ENCODE measurements at places on chromosomes 16 and 17.
A peak's percentile ranks its signal among the peaks of the same experiment; 100 is the strongest.

DNA sequence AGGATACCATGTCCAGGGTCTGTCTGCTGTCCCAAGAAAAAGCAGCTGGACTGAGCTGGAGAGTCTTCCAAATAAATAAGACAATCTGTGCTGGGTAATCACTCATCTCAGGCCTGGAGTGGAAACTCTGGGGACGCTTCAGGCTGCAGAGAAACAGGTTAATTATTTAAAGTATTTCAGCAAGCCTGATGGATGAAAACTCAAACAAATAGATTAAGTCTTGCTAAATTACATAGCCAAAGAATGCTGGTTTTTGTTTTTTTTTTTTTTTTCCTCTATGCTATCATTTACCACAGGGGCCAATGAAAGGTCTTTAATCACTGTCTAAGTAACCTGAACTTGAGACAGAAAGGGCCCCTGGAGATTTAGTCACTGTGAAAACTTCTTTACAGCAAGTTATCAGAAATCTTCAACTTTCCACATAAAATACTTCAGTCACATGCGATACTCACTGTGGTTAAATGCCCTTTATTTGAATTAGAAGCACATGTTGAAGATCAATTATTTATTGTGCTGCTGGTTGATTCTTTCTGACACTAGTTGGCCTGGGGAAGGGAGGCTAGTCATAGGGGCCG is 31.0 kb upstream of the KCNJ2 start:
- no peak for DNase-seq

DNA sequence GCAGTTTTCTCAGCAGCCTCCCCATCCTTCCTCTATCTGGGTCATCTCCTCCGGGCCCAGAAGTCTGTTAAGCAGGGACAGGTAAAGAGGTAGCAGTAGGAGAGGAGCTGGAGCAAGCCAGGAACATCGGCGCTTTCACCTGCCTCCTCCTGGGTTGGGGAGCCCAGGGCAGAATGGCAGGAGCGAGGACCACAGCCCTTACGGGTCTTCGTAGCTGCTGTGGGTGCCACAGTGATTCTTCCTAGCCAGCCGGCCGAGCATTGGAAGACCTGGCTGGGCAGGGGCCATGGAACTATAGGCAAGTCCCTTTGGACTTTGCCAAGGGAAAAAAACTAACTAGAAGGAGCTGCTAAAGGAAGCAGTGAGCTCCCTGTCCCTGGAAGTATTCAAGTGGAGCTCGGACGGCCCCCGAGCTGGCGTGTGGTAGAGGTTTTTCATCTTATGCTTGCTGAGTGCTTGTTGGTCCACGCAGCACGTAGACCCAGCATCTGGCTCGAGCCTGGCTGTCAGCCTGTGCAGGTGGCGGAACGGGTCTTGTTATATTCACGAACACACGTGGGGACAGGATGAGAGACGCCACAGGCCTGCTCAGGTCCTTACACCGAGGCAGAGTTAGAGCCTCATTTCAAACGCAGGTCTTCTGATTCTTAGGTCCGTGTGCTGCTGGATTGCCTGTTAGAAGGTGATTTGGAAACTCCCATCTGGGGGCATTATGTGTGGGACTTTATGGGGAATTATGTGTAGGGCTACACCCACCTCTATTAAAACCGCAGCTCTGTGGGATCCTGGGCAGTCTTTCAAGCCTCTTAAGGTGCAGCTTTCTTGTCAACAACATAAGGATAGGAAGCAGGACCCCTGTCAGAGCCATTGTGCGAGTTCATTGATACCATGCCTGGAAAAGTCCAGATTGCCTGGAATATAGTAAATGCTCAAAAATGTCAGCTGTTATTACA is 54.8 kb downstream of the OR1D5 start:
- no peak for DNase-seq

DNA sequence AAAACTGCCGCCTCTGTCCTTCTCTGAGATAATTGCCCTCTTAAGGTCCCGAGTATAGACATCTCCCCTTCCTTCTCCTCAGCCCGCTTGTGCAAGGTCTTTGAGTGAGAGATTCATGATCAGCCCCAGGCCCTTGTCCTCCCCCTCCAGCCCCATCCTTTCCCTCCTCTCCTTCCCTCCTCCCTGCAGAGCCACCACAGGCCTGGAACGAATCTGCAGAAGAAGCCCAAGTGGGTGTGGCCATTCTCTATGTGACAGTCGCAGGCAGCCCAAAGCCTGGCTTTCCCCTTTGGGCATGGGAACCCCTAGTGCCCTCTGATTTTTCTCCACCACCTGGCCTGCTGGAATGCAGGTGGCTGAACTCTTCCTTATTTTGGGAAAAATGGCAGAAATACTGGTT is 7.2 kb upstream of the NDRG4 start:
- DNase-seq: no peak

- DNase-seq: peak; percentile 11
Observed at GRCh38 chr17:83189044-83190003, 109.9 kb downstream of the METRNL start.

- DNase-seq: no peak
Observed at GRCh38 chr16:1691956-1692355, 13.9 kb downstream of the JPT2 start.
